ENCODE measurements at places on chromosomes 7 and 10. TPM values are rescaled to one million over a fixed set of nuclear protein-coding genes. Genes with fewer than 3 reads are reported as not detected.

- no peak for DNase-seq
Observed at GRCh38 chr7:20307119-20307518, 23.6 kb upstream of the ITGB8 start.

GRCh38 chr7:151451626-151452571 is 12.0 kb upstream of the CRYGN start:
- no peak for DNase-seq

DNA sequence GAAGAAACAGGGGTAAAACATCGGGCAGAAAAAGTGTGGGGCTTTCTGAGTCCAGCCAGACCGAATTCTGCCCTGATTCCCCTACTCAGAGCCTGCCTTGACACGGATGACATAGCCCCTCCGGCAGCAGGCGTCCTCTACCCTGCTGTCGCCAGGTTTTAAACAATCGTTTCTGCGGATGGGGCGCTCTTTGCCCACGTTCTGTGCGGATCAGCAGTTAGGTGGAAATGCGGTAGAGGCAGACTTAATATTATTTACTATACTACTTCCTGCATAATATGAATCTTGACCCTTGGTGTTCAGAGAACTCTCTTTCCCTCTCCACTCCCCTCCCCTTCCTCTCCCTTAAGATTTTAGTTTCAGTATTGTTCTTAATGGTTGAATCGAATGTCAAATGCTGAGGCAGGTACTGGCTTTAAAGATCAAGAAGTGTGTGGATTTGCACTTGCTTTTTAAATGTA is 2.4 kb downstream of the GATA3 start:
- DNase-seq, result no peak

- DNase-seq, result no peak
Observed at GRCh38 chr10:71690094-71690720, 29.4 kb downstream of the C10orf105 start.

DNA sequence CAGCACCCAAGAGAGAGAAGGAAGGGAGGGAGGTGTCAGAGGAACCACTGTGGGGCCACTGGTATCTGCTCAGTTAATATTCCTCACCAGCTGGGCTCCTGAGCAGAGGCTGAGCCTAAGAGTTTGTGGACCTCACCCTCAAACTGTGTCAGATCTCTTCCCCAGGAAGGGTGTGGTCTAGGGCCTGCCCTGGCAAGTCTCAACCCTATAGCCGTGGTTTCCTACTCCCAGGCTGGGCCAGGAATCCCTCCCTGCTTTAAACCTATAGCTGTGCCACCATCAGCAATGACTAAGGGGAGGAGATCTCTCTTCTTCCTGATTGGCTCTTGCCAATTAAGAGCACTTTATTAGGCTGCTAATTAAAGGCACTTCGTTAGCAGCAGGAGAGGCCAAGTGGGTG is 29.9 kb downstream of the POLL start:
- DNase-seq, result peak; percentile 8

GRCh38 chr7:149494738-149495368 is 2.8 kb downstream of the ZNF746 start:
- no peak for DNase-seq

DNA sequence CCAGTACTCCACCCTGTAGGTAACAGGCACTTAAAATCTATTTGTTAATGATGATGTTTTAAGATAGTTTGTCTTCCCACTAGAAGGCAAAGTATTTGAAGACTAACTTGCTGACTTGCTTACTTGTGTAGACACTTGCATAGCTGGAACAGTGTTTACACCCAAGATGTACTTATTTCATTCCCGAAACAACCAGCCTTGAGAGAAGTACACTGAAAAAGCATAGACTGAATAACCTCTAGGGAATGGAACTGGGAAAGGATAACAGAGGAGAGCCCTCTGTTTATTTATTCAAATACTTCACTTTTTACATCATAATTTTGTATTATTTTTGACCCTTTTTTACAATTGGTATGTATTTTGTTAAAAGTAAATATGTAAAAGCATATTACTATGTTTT is 33.1 kb upstream of the TMEM26 start:
- DNase-seq, result no peak

GRCh38 chr7:1768832-1769231 is 98.8 kb downstream of the ELFN1 start:
- peak; percentile 77 for DNase-seq

- no peak for DNase-seq
Observed at GRCh38 chr7:116805100-116805544, 57.3 kb upstream of the CAPZA2 start.

DNA sequence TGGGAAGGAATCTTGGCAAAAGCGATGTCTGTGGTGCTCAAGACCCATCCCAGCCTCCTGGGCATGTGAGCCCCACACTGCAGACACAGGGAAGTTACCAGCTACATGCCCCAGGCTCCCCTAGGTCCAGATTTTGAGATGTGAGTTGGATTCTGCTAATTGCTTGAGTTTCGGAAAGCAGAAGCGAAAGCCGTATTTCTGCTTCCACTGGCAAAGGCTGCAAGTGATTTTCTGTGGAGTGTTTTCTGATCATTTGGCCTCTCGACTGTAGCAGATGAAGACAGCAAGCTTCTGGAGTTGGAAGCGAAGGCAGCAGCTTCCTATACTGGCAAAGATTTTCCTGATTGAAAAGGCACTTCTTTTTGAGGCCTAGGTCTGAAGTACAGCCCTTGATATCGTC is 29.6 kb downstream of the ANKRD16 start:
- DNase-seq, result no peak

DNA sequence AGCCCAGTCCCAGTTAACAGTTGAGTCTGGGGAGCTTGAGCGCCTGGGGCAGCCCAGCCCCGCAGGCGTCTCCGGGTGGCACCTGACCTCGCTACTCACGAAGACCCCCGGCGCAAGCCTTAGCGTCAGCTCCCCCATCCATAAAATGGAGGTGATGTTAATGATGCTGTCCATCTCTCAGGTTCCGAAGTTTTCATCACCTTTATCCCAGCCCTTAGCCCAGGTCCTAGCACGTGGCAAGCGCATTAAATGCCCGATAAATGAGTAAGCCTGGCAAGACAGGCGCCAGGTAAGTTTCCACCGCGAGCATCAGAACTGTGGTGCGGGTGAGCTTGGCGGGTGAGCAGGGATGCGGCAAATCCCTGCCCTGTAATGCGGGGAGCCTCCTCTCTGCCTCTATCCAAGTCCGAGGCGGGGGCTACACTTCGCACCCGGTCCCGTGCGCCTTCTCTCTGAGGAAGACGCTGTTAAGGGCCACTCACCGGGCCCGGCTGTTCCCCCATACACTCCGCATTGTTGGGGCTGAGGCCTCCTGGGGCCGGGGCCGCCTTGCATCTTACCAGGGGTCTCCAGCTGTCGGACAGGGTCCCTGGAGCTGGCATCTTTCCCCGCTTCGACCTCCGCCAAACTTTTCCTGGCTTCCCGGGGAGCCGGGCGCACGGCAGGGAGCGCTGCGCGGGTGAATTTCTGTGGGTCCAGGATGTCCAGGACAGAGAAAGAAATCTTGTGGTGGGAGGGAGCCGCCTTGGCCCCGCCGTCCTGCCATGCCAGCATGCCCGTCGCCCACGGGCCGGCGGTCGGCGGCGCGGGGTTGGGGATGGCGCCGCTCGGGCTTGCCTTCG is 444 bp downstream of the NKX1-2 start:
- DNase-seq, result no peak

- no peak for DNase-seq
Observed at GRCh38 chr7:34043461-34044305, 138.3 kb downstream of the BMPER start.

GRCh38 chr7:30826181-30826580 is 55.0 kb downstream of the MINDY4 start:
- no peak for DNase-seq

DNA sequence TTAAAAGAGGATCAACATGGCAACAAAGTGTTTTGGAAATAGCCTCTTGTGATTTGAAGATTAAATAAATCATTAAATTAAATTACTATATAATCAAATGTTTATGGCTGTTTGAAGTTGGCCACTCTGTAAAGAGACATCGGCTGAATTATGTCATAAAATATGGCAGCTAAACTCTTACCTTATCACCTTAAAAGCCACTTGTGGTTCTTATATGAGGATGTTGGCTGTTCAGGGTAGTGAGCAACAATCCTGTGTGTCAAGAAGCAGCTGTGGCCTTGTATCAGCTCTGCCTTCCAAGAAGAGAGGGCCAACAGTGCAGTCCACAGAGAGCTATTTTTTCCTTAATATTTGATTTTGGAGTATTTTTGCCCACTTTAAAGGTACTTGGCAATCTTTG is 113.4 kb upstream of the CDK6 start:
- DNase-seq, result no peak

GRCh38 chr10:69328380-69328735 is 50.1 kb downstream of the HK1 start:
- no peak for DNase-seq

- no peak for DNase-seq
Observed at GRCh38 chr10:22003964-22004281, 393 bp upstream of the DNAJC1 start.

GRCh38 chr10:62733654-62734293 is 70.7 kb upstream of the ADO start:
- DNase-seq, result no peak

- no peak for DNase-seq
Observed at GRCh38 chr7:29332042-29332811, 137.7 kb downstream of the CHN2 start.

DNA sequence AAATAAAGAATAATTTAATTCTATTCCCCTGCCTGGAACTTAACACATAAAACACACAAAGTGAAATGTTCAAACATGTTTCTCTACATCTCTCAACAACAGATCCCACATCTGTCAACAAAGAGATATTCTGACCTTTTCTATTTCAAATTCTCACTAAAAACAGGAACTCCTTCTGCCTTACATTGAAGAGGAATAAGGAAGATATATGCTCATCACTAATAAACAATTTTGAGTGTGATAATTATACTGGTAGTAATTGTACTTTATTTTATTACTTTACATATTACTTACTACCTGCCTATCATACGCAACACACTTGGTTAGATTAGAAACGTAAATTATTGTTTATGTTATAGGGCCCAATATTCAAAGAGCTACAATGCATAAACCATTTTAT is 13.4 kb downstream of the AKR1C2 start:
- no peak for DNase-seq

DNA sequence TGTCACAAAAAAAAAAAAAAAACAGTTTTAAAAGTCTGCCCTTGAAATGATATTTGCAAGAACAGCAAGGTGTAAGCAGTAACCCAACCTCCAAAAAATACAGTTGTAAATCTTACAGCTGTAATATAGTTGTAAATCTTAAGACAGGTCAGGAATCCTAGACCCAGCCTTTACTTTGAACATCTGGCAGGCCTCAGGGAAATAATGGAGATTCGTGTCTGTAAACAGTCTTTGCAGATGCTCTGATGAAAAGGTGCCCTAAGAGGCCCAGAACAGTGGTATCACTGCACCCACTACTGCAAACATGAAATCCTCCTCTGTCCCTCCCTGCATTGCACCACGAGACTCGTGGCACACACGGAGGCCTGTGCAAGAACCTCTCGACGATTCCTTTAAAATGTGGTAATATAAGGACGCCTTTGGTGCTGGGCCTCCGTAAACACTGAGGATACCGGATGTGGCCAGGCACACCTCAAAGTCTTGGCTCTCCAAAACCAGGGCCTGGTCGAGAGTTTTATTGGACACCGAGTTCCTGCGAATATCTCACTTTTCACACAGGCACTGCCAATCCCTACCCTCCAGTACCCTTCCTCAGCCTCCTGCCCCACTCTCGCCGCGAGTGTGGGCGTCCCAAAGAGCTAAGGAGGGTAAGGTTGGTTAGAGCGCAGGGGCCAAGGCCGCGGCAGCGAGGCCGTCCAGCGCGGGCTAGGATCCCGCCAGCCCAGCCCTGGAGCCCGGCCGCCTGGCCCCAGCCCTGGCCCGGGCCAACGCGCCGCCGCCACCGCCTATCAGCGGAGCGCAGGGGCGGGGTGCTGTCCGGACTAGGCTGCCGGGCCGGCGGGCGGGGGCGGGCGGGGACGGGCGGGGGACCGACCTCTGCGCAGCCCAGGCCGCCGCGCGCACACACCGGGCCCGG is at the start of gene REEP3:
Gene REEP3 (plus strand): TSS at position 902 of the 916 bp plus-strand sequence. CDS start 145 bp downstream, outside the sequence.
- DNase-seq, result peak; percentile 51

DNA sequence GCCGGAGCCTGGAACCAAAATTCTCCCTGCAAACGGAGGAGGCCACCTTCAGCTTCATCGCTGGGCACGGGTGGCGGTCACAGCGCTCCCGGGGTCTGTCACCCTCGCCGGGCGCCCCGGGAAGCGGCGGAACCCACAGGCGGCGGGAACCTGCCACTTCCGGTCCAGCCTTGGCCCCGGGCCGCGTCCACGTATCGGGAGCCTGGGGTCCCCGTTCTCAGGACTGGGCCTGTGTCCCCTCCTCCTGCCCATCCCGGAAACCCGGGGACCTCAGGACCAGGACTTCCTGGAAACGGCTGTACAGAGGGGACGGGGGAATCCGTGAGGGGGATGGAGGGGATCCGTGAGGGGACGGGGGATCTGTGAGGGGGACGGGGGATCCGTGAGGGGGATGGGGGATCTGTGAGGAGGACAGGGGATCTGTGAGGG is 25.4 kb downstream of the PDGFA start:
- no peak for DNase-seq

DNA sequence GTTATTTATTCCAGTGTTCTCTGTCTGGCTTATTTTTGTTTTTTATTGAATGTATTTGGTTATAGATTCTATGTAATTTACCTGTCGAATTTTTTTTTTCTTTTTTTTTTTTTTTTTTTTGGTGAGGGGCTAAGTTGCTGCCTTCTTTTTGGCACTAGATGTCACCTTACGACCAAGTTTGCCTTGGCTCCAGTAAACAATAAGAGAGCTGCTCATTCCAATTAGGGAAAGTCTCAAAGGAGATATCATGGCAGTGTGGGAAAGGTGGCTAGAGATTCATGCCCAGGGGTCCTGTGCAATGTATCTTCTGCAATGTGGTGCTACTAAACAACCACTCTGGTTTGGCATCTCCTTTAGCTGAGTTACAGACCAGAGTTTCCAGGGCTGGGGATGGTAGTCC is 84.0 kb downstream of the PTPN20 start:
- no peak for DNase-seq

DNA sequence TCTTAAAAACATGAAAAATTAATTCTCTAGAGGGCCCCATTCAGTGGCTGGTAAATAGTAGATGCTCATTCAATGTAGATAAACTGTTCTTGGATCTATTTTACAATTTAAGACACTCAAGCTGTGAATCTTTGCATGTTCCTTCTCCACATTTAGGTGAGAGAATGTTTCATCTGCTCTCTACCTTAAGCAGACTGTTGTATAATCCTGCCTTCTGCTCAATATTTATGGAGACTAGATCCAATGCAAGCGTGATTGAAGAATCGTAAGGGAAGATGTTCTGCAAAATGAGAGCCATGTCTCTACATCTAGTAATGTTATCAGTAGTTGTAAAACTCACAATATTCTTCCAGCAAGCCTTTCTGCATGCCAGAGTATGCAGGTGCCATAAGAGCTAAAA is 115.0 kb upstream of the TEX47 start:
- no peak for DNase-seq

GRCh38 chr7:131336956-131337355 is 9.3 kb downstream of the MKLN1 start:
- no peak for DNase-seq

LEP gene
- total RNA-seq, result 0.31 TPM

KLF14 gene
- total RNA-seq, result 0.93 TPM

ASB10 gene
- total RNA-seq, result not detected

NRAP gene
- 2.8 TPM for total RNA-seq

CABCOCO1 gene
- total RNA-seq, result 10.2 TPM

PTF1A gene
- 5.0 TPM for total RNA-seq

ERVW-1 gene
- 16.5 TPM for total RNA-seq

IL6 gene
- not detected for total RNA-seq

CEP55 gene
- 14.1 TPM for total RNA-seq

TFR2 gene
- 0.87 TPM for total RNA-seq

AGFG2 gene
- 62.0 TPM for total RNA-seq

ZNF722 gene
- 3.5 TPM for total RNA-seq

LYZL1 gene
- total RNA-seq, result 37.0 TPM

CALN1 gene
- total RNA-seq, result 4.4 TPM

Measured in testis (tissue), 5 donors.